NCI-H510A (cell line): ENCODE measurements at places on chromosomes 1 and 21.

DNA sequence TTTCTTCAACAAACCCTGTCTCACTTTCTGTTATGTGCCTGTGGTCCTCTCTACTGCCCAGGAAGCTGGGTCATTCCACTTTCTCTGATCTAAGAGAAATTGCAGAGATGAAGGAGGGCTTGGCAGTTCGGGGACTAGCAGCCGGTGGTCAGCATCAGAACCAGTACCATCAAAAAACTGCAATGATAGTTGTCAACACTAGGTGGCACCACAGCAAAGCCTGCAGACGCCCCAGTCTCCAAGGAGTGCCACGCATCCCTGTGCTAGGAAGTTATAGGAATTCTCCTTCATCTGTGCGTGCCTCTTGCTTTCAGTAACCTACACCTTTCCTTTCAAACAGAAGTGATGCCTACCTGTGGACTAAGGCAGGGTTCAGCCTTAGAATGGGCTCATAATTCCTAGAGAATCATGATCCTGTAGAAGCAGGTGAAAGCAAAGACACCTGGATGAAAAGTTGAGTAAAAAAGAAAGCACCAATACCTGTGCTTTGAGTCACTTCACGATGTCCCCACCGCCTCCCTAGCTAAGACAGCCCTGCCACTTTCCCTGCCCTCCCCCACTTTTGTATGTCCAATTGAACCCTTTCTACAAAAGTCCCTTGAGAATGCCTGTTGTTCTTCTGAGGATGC is 129.2 kb downstream of the ADAMTS1 start:
- no peak for DNase-seq

DNA sequence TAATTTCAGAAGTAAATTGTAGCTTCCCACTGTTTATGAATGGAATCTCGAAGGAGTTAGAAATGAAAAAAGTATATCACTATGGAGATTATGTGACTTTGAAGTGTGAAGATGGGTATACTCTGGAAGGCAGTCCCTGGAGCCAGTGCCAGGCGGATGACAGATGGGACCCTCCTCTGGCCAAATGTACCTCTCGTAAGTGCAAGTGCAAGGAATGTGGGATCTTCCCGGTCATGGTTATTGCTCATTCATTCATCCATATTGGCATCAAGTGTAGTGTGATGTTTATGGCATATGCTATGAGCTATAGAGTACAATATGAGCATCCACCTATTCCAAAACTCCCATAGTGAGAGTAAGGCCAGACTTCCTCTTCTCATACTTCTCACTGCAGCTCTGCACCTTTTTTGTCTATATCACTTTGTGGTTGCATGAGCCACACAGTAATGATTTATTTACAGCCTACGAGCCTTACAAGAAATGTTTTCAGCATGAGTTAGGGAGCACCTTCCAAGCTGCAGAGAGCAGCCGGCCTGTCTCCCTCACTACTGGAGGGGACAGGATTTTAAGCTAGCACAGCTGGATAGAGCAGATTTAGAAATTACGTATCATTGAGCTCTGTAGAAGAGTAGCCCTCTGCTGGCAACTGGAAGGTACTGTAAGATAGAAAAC is 24.9 kb upstream of the CR1L start:
- peak; percentile 3 for DNase-seq

GRCh38 chr1:99173900-99174299 is 90.4 kb upstream of the PLPPR4 start:
- DNase-seq: no peak

DNA sequence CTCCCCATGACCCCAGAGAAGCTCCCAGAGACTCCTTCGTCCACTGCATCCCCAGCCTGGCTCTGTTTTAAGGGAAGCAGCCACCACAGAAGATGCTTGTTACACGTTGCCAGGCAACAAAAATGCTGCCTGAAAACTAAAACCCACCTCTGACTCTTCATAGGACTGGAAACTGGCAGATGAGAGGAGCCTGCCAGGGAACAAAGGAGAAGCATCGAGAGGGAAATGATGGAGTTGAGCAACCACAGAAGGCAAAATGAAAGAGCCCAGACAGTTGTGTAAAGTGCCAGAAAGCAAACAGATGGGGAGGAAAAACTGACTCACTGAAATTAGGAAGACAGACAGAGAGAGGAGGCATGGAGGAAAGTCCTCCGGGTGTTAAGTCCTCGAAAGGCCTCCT is 118.4 kb downstream of the KCNN3 start:
- DNase-seq: peak; percentile 93

DNA sequence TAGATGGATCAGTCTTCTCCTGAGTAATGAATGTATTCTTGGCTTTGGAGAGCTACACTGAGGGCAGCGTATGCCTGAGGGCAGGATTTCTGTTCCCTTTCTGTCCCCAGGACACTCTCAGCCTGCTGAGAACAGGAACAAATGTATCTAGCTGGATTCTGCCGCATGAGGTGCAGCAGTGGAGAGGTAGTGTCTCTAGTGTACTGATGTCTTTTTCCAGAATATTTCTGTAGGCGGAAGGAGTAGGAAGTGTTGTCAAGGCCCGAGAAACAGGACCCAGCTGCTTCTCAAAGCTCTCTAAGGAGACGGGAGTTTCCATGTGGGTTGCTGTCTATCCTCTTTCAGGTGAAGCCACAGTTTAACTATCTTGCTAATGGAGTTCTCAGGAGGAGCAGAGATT is 65.5 kb downstream of the MT1HL1 start:
- DNase-seq: no peak

GRCh38 chr1:151166505-151166956 is 587 bp downstream of the SCNM1 start:
- DNase-seq: no peak

DNA sequence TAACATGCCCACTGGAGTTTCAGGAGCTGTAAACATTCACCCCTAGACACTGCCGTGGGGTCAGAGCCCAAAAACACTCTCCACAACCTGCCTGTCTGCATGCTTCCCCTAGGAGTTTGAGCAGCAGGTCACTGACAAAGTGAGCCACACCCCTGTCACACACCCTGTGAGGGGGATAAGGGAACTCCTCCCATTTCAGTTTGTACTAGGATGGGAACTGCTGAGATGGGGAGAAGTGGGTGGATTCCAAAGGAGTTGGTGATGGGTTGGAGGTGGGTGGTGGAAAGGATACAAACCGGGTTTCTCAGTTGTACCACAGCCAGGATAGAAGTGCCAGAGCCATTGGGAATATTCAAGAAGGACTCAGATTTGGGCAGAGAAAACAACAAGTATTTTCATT is 140.2 kb downstream of the MIS18A start:
- DNase-seq: no peak

- no peak for DNase-seq
Observed at GRCh38 chr1:184199036-184199435, 147.5 kb downstream of the TSEN15 start.

GRCh38 chr1:153261281-153262069 is 2.0 kb downstream of the LORICRIN start:
- DNase-seq: no peak

- DNase-seq: no peak
Observed at GRCh38 chr21:14600569-14601297, 54.6 kb upstream of the SAMSN1 start.

GRCh38 chr1:218339267-218339831 is 5.8 kb upstream of the TGFB2 start:
- DNase-seq: no peak

DNA sequence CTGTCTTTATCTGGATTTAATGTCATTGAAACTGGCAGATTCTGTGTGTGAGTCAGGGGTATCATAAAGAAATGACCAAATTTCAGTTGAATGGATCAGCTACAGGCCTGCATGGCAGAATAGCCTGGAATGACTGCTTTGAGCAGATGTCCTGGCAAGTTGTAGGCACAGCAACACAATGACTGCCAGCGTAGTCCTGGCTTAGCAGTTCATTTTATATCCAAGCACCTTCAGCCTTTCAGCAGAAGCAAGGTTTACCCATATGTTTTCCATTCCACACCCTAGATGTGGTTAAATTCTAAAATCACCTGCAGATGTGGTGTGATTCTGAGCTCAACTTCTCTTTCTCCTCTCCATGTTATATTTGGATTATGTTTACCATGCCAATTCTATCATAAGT is 22.3 kb upstream of the PTGFR start:
- DNase-seq: no peak

DNA sequence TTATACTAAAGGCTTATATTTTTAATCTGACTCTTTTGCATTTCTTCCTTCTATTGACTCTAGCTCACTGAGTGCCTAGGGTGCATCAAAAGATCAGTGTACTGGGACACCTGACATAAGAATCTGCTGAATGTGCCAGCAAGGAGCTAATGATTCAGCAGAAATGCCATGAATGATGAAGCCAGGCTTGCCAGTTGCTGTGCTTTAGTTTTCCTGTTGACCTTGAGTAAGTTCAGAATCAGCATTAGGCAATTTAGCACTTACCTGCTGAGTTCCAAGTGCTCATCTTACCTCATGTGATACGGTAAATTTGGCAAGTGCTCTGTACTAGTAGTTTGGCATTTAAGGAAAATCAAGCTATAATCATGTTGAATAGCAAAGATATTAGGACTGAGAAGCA is 523.2 kb upstream of the B3GALT2 start:
- no peak for DNase-seq

DNA sequence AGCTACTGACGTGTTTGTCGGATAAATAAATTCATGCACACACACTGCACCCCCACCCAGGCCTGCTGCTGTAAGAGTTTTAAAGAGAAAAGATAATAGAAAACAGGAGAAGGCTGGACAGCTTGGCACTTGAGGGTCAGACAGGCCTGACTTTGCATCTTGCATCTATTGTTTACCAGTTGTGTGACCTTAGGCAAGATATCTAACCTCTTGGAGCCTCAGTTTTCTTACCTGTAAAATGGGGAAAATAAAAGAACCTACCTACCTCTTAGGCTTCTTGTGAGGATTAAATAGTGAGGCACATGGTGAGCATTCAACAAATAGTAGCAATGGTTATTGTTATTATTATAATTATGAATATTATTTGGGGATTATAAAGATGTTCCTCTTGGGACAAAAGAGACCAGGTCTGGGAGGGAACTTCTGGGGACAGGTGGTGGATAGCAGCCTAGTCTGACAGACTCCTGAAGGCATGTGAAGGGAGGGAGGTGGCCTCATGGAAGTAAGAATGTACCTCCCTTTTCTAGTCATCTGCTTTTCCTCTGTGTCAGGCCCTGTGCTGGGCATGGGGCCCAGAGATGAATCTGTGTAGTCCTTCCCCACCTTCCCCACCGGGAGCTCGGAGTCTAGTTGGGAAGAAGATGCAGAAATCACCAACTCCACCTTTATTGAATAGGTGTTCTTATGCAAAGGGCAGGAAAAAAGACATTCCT is 18.3 kb upstream of the EPB41 start:
- DNase-seq: no peak

DNA sequence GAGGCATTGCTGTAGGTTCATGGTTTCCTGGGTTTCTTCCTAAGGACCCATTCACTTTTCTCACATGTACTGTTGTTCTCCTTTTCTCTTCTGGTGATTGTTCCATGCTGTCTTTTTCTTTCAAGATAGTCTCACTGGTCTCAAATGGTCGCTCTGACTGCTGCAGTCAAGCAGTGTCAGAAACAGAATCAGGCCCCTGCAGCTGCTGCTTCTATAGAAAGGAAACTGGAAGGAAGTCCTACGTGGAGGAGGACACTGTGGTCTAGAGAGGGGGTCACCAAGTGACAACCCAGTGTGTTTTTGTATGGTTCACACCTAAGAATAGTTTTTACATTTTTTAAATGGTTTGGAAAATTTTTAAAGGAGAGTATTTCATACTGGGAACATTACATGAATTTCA is 2.4 kb downstream of the NECAP2 start:
- DNase-seq: no peak

DNA sequence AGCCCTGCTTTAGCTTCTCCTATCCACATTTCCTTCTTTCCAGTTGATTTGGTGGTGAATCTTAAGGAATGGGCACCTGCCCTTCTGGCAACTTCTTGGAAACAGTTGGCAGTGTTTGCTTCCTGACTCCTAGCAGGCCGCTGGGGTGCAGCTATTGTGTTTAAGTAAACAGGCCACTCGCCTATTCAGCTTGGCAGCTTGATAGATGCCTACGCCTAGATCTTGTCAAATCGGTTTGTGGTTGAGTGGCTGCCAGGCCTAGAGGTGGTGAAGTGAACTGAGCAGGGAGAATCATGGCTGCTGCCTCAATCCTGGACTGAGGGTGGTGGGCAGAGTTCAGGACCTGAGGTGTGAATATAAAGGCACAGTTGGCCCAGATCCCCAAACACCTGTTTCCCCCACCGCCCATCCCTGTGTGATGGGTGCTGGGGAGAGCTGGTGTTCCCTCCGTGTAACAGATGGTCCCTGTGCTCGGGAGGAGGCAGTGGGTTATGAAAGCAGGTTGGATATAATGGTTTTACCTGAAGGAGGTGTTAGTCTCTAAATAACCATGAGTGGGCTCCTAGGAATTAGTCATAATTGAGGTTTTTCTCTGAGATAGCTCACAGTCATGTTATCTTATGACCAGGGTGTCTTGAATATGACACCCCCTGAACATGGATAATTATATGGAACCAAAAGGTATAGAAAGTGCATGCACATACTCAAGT is 940 bp upstream of the PLA2G2C start:
- peak; percentile 72 for DNase-seq

DNA sequence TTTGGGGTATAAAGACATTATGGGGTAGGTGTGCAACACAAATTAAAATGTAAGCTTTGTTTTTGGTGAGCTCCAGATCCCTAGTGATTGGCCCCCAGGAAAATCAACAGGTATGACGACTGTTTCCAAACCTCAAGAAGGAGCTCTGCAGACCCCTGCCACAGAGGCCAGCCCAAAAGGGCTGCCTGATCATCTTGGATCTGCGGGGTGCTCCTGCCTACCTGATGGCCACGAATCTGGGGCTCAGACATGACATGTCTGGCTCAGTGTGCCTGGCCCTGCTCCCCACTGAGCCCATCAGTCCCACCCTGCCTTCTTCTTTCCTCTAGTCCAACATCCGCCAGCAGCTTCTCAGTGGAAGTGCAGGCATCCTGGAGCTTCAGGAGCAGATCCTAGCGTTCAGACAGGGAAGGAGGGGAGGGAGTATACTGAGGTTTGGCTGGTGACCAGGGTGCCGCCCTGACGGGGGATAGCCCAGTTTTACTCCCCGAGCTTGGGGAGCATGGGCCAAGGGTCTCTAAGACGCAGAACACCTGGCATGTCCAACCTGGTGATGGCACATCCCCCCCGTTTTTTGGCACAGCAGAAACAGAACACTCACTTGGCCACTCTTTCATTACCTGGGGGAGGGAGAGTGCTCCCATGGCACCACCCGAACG is 31.8 kb downstream of the ZNF496 start:
- no peak for DNase-seq

- no peak for DNase-seq
Observed at GRCh38 chr21:28657566-28657965, 335.1 kb downstream of the LTN1 start.

- no peak for DNase-seq
Observed at GRCh38 chr1:216566641-216567205, 143.5 kb upstream of the USH2A start.
